RPMI7951 (cell line): ENCODE measurements at places on chromosomes 11 and 22.

GRCh38 chr11:125154378-125155099 is 10.0 kb upstream of the PKNOX2 start:
- no peak for DNase-seq

GRCh38 chr11:58059007-58059350 is 28.2 kb downstream of the OR6Q1 start:
- peak; percentile 85 for DNase-seq

DNA sequence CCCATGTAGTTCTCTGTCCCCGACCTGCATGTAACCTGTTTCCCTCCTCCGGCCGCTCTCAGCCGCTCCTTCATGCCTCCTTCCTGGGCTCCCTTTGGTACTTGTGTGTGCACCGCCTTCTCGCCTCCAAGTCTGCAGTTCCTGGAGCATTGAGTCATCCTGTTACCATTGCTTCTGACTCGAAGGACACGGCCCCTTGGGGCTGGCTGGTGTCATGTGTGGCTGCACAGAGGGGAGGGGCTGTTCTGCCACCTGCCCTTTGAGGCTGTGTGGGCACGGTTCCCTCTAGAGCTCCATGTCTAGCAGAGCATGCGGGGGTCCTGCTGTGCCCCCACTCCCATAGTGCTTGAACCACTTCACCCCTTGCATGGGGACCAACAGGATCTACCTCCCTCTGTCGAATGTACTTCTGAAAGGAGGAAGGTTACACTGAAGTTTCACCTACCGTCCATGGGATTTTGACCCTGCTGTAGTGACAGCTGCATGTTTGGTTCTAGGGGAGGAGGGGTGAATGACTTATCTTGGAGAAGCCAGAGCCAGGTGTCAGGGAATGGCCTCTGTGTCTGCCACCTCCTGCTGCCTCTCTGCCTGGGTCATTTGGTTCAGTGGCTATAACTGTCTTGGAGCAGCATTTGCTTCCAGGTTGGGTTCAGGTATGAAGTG is 39.6 kb downstream of the BCR start:
- peak; percentile 37 for DNase-seq

- no peak for DNase-seq
Measured at GRCh38 chr11:17010851-17011420, 3.3 kb downstream of the PLEKHA7 start.

DNA sequence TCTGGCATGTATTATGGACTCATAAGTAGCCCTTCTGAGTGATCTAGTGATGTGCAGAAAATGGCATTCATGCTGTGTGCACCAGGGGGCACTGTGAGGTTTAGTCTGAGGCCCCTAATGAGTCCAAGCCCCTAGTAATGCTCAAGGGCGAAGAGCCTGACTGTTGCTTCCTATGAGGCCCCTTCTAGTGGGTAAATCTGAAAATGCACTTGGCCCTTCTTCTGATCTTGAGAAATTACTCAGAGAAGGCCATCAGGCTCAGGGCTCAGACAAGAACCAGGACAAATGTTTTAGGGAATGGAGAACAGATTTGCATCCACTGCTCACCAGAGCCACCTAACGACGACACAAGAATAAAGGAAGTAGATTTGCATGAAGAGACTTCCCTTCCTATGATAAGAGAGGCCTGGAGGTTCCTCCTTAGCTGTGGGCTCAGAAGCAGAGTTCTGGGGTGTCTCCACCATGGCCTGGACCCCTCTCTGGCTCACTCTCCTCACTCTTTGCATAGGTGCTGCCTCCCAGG is 75.8 kb downstream of the GGTLC2 start:
- DNase-seq = peak; percentile 38

GRCh38 chr11:5225480-5225871 is 1.4 kb downstream of the HBB start:
- DNase-seq = no peak

DNA sequence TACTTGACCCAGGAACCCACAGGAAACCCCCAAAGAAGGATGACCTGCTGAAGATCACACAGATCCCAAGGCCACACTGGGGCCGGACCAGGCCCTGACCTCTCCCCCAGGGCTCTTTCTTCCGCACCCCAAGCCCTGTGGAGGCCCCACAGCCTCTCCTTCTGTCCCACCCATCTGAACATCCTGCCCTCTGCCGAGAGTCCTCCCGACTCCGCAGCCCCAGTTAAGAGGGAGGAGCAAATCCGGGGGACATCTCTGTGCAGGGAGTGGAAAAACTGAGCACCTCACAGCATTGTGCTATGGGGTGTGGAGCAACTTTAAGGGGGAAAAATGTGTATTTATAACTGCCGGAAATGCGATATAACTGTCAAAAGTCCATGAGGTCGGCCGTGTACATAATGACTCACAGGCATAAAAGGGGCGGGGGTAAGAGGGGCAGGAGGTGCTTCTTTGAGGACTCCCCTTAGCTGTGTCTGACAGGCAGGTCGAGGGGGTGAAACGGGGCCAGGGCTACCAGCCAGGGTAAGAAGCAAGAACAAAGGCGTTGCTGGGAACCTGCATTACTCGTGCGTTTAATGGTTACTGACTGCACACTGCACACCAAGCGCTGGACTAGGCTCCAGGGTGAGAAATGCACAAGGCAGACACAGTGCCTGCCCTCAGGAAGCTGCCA is 57.2 kb downstream of the WNT11 start:
- no peak for DNase-seq

GRCh38 chr11:113189909-113190667 is 124.3 kb upstream of the TTC12 start:
- peak; percentile 100 for DNase-seq

DNA sequence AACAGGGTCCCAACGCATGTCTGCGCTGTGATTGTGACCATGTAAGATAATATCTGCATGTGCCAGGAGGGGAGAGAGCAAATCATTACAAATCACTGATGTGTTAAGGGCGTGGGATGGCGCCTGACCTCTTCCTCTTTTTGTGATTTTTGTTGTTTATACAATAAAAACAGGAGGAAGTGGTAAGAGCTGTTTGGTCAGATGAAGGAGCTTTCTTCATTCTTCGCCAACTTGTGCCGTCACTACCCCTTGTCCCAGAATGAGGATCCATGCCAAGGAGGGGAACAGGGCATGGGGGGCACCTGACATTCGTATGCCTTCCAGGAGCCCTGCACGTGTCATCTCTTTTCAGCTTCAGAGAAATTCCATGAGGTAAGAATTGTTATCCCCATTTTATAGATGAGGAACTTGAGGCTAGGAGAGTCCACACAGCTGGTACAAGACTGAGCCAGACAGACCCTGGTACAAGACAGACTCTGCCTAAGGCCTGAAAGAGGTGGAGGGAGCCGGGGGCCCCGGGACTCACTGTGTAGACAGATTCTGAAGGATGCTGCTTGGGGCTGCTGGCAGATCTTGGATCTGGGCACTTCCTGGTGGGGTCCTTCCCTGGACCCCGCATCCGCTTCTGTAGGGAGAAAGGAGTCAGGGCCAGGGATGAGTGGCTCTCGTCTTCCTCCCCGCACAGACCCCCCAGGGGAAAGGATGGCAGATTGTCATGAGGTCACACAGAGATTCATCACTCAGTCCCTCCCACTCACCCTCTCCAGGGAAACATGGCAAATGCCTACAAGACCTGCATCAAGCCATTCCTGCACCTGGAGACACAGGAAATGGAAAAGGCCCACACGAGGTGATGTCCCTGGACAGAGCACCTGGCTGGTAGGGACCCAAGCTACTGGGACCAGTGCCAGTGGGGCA is 34.6 kb downstream of the NFAM1 start:
- no peak for DNase-seq

DNA sequence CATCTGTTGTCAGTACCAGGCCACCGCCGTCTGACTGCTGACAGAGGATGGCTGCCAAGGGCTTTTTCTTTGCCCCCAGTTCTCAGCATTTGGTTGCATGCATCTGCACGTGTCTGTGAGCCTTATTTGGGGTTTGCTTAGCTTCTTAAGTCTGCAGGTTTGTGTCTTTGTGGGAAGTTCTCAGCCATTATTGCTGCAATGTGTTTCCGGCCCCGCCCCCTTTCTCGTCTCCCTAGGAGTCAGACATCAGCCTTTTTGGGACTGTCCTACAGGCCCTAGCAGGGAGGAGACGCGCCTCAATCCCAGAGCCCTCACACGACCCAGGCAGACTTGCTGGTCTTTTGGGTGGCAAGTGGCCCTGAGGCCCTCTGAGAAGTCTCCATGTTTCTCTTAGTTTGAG is 8.0 kb downstream of the MOB2 start:
- DNase-seq = no peak
